Stimulated activated CD8-positive, alpha-beta memory T cell treated with anti-CD3 and anti-CD28 coated beads, Interleukin-4, amount 100 ng/mL, for 48 hours (primary cell): ENCODE measurements at places on chromosomes 4 and X.

GRCh38 chr4:187183346-187183745 lies 459.7 kb upstream of the FAT1 start:
- DNase-seq: no peak

GRCh38 chrX:139932073-139932900 lies 566 bp downstream of the ATP11C start:
- DNase-seq: no peak

- DNase-seq: no peak
Observed at GRCh38 chr4:14958436-14958835, 43.8 kb upstream of the CPEB2 start.

DNA sequence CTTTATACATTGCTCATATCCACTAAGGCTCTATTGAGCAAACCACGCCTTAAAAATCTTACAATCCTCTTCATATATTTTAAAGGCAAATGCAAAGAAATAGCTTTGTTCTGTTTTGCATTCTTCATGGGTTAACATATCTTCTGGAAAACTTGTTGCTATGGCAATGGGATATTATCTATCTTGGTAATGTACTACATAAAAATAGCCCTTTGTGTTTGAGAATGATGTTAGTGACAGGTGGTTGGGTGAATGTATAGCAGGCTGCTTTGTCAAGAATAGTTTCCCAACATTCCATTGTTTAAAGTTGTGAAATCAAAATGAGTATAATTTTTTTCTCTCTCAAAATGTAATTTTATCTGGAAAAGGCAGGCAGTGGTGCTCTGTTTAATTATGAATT lies 16.8 kb downstream of the REPS2 start:
- DNase-seq: no peak

DNA sequence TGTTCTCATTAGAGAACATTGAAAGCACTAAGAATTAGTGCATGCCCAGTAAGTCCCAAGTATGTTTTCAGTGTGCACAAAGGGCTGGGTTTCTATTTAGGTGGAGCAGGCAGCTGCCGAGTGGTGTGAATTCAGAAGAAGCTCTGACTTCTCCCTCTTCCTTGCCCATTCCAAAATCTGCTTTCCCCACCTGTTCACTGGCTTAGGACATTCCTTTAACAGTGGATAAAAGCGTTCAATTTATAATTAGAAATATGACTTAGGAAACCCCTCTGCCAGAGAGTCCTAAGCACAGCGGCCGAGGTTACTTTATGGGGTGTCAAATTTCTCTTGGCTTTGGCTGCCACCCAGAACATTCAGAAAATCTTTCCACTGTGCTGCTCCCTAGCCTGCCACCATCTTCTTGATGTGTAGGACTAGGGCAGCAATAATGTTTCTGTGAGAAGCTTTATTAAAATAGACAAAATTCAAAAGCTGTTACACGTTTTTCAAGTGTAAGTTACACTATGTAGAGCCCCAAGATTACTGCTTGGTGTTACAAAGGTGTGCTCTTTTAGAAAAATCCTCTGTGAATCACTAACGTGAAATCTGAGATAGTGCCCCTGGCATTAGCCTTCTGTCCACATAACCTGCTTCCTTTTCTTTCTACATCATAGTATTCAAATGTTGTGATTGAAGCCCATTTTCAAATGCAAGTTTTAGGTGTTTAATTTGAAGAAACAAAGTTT lies 191.6 kb upstream of the ANKRD50 start:
- DNase-seq: no peak

DNA sequence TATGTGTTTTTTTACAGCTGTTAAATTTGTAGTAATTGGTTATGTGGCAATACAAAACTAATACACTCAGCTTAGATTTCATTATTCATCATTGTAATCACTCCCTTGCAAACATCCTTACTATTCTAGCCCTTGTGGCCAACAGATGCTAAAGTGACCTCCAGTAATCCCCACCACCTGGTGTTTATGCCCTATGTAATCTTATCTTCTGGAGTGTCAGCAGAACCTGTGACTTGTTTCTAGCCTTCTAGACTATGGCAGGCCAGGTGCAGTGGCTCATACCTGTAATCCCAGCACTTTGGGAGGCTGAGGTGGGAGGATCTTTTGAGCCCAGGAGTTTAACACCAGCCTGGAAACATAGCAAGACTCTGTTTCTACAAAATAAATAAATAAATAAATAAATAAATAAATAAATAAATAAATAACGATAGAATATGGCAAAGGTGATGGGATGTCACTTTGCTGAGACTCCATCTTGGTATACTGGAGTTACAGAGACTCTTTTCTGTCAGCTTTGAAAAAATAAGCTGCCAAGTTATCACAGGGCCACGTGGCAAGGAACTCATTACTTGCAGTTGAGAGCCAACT lies 12.3 kb upstream of the TSR2 start:
- no peak for DNase-seq

DNA sequence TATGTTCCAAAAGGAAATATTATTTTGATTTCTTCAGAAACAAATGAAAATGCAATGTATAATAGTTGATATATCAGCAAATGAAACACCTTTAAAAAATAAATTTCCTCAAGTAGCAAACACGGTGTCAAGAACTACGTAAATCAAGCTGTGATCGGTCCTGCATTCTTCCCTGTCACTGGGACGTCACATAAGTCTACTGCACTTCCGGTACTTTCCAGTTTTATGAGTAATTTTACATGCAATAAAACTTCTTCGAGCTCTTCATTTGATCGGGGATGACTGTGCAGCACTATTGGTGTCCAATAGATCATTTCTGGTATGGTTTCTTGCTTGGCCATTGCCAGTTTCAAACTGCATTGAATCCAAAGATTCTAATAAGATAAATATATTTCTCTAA lies 114.0 kb upstream of the VEGFC start:
- DNase-seq: no peak

DNA sequence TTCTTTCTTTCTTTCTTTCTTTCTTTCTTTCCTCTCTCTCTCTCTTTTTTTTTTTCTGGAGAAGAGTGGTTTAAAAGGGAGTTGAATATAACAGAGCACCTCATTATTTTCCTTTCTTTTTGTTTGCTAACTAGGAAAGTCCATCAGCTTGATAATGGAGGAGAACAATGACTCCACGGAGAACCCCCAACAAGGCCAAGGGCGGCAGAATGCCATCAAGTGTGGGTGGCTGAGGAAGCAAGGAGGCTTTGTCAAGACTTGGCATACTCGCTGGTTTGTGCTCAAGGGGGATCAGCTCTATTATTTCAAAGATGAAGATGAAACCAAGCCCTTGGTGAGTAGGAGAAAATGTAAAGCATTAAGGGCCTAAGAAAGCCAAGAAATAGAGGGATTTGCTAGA lies 95.4 kb downstream of the ARHGAP24 start:
- no peak for DNase-seq

DNA sequence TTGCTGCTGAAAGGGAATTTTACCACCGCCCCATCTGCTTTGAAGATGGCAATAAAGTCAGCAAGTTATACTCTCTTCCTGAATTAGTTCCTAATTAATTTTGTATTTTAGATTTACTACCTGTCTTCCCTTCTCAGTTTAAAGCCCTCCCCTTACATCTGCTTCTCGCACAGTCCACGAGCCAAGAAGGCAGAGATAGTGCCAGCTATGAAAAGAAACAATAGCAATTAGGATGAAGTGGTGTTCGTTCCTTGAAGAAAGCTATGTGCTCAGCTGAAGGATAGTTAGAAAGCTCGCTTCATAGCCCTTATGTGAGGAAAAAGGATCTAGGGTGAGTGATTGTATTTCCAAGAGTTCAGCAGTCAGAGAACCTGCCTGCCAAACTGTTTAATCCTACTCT lies 1678.8 kb upstream of the TENM3 start:
- no peak for DNase-seq

GRCh38 chrX:23610495-23610894 lies 56.8 kb upstream of the PRDX4 start:
- no peak for DNase-seq

GRCh38 chrX:2478546-2479419 lies 22.0 kb downstream of the DHRSX start:
- DNase-seq: no peak

GRCh38 chr4:56288663-56289062 lies 98.6 kb downstream of the AASDH start:
- no peak for DNase-seq

DNA sequence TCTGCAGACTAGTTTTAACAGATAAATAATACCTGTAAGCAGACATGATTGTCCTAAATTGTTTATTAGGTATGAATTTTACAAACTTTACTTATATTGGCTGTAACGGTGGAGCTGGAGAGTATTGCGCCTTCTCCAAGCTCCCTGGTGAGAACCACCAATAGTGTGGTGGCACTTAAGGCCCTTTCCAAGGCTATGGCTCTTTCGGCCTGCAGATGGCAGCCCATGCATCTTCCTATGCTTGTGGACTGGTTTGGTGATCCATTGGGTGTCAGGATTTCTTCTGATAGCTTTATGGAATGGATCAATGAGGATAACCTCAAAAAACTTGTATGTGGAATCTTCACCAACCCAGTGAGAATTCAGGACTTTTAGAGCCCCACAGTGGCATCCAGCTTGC lies 7.8 kb downstream of the LARP1B start:
- DNase-seq: no peak

DNA sequence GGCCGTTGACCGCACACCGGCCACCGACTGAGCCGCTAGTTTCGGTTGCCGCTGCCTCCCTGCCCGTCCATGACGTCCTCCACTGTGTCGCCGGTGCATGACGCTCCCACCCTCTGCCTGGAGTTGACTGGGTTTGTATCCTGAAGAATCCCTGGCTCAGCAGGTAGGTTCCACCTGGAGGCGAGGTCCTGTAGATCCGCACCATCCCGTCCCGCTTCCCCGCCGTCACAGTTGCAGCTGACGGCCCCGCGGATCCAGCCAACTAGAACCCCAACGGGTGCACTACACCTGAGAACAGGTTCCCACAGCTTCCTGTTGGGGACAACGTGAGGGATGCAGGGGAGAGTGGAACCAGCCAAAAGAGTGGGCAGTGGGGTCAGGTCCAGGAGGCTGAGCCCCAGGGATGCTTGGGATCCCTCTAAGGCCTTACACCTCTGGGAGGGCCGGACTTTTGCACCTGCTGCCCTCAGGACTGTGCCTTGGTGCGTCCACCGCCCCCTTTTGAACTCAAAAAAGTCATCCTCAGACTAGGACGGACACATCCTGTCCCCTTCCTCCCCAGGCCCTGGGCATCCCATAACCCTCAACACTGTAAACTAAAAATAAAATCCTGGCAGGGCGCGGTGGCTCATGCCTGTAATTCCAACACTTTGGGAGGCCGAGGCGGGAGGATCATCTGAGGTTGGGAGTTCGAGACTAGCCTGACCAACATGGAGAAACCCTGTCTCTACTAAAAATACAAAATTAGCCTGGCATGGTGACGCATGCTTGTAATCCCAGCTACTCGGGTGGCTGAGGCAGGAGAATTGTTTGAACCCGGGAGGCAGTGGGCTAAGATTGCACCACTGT lies 1.1 kb upstream of the SLBP start:
- DNase-seq: no peak

DNA sequence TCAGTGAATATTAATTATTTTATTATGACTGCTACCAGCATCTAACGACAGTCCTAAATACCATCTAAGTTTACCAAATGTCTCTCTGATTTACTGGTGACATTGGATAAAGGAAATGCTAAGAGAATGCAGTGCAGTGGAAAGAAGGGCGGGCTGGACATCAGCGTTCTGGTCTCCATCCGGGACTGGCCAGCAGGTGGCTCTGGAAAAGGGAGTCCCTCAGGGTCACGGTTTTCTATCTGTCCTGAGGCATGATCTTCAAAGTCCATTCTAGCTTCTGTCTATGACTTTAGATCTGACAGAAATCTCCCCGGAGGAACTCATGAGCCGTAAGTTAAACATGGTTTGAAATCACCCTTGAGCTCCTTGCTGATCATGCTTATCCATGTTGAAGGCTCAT lies 3.3 kb downstream of the TRIM2 start:
- no peak for DNase-seq

DNA sequence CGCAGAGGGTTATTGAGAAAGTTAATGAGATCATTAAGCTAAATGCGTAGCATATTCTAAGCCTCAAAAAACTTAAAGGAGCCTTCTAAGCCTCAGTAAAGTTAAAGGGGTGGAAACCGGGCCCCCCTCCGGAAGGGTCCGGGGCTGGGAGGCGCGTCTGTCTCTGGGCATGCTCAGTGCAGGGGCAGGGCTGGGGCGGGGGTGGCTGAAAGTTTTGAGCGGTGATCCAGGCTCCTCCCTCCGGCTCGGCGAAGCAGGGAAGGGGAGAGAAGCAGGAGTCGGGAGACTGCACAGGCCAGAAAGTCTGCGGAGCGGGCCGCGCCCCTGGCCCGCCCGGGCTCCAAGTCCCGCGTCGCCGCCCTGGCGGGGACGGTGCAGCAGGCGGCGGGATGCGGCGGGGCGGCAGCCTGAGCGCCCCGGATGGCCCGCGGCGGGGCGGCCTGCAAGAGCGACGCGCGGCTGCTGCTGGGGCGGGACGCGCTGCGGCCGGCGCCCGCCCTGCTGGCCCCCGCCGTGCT lies at the start of gene EVC:
TSS of gene EVC (plus strand) at position 241 of the 518 bp plus-strand sequence. CDS start at position 421, 180 bp downstream.
- DNase-seq: peak; percentile 69

- DNase-seq: no peak
Observed at GRCh38 chr4:536351-536972, 37.5 kb downstream of the PIGG start.

- no peak for DNase-seq
Observed at GRCh38 chrX:2609431-2610238, 81.5 kb upstream of the CD99 start.
